Caudate nucleus (tissue), 63 donors: ENCODE measurements at places on chromosomes 4 and X.

DNA sequence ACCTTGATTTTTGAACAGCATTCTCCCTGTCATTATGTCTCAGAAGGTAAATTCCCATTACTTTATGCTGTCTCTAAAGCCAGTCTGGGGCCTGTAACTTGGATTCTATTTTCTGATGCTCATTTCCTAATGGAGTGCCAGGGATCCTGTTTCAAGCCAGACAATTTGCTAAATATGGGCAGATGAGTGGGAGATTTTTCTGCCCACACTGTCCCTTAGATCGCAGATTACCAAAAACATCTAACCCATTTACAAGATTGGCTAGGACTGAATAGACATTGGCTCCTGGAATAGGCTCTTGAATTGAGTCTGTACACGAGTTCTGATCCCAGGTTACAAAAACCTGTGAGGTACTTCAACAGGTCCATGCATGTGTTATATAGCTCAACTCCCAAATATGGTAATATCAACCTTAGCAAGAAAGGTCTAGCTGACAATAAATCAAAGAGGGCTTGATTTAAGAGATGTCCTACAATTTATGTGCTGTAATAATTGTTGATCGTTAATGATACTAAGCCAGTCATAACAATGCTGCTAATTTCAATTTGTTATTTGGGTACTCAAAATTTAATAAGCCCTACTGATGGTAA lies 5.7 kb downstream of the GPC3 start:
- DNase-seq = no peak

DNA sequence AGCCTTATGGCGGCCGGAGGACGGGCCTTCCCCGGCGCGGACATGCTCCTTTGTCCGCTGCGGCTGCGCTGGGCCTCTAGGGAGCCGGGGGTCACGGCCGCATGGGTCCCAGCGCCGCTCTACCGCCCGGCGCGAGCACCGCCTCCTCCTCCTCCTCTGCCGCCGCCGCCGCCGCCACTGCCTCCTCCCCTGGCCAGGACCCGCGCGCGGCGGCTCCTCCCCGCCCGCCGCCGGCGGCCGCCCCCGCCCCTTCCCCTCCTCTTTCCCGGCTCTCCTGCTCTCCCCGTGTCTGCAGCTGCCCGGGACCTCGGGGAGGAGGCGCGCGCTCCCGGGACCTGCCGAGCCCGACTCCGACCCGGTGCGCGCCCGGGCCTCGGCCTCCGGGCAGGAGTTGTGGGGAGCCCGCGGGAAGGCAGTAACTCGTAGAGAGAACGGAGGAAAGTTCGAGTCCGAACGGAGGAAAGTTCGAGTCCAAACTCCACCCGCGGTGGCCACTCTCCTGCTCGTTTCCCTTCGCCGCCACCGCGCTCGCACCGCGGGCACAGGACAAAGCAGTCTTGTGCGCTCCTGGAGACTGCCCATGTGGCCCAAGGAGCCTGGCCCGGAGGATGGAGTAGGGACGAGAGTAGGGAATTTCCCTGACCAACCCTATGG lies at the start of gene ADGRA3:
Gene ADGRA3, minus strand, starts transcription at position 179 of the 654 bp plus-strand sequence. CDS start 282 bp downstream, outside the sequence.
- DNase-seq = peak; percentile 58

GRCh38 chrX:13816643-13817627 lies at the start of gene GPM6B:
Gene GPM6B, minus strand, starts transcription at chrX:13817093. Its CDS starts 189 bp downstream, at chrX:13816904.
- DNase-seq = peak; percentile 54

DNA sequence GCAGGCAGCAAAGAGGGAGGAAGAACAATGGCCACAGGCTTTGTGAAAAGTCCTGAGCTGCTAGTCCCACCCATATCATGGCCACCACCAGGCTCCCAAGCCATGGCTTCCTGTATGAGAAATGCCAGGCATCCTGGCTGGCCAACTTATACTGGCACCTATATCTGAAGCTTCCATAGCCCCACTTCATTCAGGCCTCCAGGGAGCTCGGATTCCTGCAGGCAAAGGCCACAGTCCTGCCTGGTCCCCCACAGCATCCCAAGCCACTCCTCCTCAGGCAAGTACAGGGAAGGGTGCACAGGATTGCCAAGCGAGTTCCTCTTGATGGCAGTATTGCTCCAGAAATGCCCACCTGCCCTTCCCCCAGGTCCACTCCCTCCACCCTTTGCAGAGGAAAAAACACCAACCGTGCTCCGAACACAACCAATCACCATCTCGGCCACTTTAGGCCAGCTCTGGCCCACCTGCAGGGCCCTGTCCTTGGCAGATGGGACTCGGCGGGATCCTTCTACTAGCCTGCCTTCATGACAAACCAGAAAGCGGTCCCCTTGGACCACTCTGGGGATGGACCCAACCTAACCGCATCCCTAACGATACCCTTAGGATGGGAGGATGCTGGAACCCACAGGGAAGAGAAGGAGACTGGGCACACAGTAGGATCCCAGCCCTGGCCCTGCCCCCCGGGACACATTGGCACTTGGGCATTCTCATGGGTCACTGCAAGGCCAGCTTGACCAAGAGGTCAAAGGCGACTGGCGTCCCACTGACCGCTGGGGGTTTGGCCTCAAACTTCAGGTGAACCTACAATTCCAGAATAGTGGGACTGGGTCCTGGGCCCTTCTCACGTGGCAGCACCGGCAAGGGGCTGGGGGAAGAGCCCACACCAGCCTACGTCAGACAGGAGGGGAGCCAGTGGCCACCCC lies 220.4 kb upstream of the AGTR2 start:
- DNase-seq = peak; percentile 38

DNA sequence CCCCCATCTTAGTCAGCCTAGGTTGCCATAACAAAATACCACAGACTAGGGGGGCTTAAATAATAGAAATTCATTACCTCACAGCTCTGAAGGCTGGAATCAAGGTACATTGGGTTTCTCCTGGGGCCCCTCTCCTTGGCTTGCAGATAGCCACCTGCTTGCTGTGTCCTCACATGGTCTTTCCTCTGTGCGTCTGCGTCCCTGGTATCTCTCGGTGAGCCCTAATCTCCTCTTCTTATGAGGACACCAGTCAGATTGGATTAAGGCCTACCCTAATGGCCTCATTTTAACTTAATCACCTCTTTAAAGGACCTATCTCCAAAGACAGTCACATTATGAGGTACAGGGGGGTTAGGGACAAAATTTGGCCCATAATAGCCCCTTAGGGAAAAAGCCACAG lies 98.0 kb downstream of the SH3KBP1 start:
- no peak for DNase-seq

DNA sequence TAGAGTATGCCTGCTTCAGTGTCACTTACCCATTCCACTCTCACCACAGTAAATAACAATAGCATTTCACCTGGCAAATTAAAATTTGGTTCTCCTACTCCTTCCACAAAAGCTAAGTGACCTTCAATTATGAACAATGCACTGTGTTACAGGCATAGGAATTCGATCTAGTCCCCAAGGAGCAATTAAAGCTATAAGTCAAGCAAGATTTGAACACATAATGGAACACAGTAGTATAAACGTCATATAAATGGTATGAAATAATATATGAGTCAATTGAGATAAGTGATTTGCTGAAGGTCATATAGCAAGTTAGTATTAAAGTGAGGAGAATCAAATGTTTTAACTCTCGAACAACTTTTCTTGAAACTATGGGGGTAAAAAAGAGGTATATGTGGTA lies 65.8 kb downstream of the ARAP2 start:
- no peak for DNase-seq

DNA sequence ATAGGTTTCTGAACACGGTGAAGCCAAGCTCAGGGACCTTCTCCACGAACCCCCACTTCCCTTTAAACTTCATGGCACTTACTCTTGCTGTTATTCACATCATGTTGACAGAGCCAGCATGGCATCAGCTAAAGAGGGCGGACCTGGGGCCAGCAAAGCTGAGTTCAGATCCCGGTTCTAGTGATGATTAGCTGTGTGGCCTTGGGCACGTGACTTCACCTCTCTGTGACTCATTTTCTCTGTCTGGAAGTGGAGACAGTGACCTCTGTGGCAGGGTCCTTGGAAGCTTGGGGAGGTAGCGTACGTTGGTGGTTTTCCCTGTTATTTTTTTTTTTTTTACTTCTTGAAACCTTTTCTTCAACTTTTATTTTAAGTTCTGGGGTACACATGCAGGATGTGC lies 13.4 kb downstream of the EVC start:
- DNase-seq = no peak

DNA sequence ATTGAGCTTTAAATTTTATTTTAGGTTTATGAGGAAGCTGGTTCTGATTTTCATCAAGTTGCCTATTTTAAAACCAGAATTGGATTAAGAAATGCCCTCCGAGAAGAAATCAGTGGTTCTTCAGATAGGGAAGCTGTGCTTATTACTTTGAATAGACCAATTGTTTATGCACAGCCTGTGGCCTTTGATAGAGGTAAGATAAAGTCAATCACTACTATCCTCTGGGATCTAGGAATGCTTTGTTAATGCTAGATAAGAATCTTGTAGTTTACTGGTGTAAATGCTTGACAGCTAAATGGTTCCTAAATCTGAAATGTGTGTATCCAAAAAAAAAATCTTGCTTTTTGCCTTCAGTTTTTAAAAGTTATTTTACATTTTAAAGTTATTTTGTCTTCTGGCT lies 73.0 kb upstream of the ADAD1 start:
- no peak for DNase-seq

DNA sequence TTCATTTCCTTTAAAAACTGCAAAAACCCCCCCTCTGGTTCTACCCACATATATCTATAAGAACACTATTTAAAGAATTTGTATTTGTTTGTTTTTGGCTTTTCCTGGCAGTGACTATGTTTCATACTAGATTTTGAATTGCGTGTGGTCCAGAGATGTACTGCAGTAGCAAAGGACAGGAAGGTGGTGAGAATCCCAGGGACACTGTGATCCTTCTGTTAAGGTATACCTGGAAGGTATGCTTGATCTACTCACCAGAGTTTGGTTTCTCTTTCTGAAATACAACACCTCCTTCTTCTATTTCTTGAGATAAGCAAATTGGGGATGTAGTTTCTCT lies 129.6 kb upstream of the RASGEF1B start:
- no peak for DNase-seq

DNA sequence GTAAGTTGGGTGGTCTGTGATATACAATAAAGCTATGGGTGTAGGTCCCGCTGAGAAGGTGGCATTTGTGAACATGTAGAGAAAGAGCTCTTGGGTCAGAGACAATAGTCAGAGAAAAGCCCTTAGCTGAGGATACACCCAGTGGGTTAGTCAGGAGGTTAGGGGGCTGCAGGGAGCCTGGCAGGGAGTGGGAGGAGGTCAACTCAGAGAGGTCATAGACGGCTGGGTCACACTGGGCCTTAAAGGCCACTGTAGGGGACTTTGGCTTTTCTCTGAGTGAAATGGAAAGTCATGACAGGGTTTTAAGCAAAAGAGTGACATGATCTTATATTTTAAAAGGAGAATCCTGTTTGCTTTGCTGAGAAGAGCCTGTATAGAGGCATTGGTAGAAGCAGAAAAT lies 16.7 kb downstream of the MGST2 start:
- no peak for DNase-seq

- DNase-seq = no peak
Measured at GRCh38 chr4:175770555-175770954, 41.5 kb downstream of the GPM6A start.

DNA sequence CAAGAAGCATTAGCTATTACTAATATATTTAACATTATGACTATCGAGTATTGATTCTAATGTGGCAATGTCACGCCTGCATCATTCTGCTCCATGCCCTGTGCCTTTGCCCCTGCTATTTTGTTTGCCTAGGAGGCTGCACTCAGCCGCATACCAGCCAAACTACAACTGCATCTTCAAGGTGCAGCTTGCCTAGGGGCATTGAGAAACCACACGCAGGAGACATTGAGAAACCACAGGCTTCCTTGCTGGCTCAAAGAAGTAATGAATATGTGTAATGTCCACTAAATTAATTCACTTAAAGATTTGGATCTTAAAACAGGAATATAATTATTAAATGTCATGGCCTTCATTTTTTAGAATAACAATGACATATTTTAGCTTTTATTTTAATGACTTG lies 683.6 kb upstream of the TENM3 start:
- DNase-seq = no peak

GRCh38 chr4:78939667-78940008 lies 400 bp upstream of the PAQR3 start:
- no peak for DNase-seq

GRCh38 chrX:103211012-103211715 lies 3.7 kb upstream of the BEX4 start:
- no peak for DNase-seq

GRCh38 chr4:111441687-111442086 lies 703.6 kb upstream of the FAM241A start:
- DNase-seq = no peak

DNA sequence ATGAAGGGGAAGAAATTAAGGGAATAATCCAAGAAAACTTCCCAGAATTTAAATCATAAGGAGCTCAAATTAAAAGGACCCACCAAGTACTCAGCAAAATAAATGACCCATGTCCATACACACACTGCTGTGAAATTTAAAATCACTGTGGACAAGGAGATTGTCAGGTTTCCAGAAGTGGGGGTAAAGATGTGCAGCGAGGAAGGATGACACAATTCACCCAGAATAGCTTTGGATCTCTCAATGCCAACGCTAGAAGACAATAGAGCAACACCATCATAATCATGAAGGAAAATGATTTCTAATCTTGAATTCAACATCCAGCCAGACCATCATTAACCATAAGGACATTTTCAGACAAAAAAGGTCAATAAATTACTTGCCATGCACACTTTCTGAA lies 65.7 kb downstream of the CASK start:
- DNase-seq = no peak

DNA sequence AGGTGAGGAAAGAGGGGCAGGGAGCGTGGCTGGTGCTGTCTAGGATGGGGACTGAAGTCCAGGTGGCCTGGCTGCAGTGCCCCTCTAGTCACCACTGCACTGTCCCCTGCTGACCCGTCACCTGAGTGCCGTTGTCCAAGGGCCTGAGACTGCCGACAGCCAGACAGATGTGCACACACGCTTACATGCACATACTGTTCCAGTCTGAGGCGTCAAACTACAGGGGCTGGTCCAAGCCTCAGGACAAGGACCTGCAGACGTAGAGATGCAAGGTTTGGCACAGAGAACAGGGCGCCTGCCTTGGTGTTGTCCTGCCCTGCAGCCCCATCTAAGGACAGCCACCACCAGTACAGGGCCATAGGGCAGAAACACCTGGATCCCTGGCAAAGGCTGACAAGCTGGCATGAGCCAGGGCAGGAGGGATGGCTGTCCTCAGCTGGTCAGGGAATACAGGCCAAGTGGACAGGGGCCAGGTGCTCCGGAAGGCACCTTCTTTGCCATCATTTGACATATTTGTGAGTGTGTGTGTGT lies 1.7 kb downstream of the SLC2A9 start:
- DNase-seq = no peak

GRCh38 chr4:165294907-165295306 lies 32.6 kb upstream of the MSMO1 start:
- DNase-seq = no peak
